CD8-positive, alpha-beta memory T cell (primary cell): ENCODE measurements at places on chromosomes 4 and X.

DNA sequence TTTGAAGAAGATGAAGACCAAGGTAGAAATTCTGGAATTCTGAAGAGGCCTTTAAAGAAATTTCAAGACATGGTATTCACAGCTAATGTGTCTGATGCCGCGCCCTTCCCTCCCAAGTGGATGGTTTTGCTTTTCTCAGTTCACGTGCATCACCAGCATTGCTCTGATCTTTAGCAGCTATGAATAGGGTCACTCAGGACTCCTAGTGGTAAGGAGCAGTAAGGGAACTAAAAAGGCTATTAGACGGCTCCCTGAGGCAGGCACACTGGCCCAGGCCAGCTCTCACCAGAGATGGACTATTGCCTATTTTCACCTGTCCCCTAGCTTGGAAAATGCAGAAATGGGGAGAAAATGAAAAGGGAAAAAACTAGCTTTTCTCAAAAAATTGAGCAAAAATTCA is 447.5 kb upstream of the RASGEF1B start:
- DNase-seq = no peak

DNA sequence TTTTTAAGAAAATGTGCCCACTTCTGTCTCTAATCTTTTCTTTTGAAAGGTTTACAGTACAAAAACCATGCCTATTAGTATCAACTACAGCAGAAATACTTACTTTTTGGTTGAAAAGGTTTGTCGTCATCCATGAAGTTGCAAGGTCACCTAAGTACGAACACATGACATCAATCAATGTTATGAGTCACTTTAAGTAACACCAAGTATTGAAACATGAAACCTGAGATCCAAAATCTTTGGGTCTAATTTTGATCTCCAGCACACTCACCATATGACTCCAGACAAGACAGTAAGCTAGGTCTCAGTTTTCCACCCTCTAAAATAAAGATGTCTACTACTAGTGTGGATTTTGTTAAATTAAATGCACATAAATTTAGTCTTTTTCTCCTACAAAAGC is 8.4 kb downstream of the ZNF280C start:
- DNase-seq = no peak

DNA sequence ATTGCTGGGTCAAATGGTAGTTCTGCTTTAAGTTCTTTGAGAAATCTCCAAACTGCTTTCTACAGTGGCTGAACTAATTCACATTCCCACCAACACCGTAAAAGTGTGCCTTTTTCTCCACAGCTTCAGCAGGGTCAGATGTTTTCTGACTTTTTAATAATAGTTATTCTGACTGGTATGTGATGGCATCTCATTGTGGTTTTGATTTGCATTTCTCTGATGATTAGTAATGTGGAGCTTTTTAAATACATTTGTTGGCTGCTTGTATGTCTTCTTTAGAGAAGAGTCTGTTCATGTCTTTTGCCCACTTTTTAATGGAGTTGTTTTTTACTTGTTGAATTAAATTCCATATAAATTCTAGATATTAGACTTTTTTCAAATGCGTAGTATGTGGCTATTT is 257.5 kb upstream of the ANKRD50 start:
- DNase-seq = no peak

GRCh38 chrX:76821276-76821675 is 393.8 kb downstream of the MAGEE1 start:
- DNase-seq = no peak
